ENCODE measurements at places on chromosomes 1 and 21.
A peak's percentile ranks its signal among the peaks of the same experiment; 100 is the strongest.

GRCh38 chr1:197965132-197965840 is 48.1 kb downstream of the LHX9 start:
- DNase-seq, result no peak

- DNase-seq, result no peak
These were observed 27.7 kb upstream of the VN1R5 start for GRCh38 chr1:247228133-247228532.

- no peak for DNase-seq
These were observed 23.8 kb upstream of the DIPK1A start for GRCh38 chr1:92985101-92985500.

- no peak for DNase-seq
These were observed 169.2 kb upstream of the SGIP1 start for GRCh38 chr1:66364578-66365391.

DNA sequence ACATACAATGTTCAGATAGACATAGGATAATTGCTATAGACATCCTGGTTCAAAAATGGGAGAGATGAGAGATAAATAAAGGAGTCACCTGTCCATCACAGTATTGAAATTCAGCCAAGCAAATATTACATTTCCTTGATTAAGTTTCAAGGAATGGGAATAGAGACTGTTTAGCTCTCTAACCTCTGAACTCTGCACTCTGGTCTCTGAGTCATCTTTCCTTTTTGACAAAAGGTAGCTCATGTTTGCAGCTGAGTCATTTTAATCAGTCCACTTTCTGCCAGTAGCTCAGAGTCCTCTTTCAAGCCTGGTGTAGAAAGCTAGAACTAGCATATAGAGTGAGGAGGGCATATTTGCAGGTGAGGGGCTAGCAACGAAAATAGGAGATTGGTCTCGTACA is 51.4 kb upstream of the GJA8 start:
- DNase-seq, result peak; percentile 9

GRCh38 chr21:17802572-17802971 is 16.6 kb downstream of the C21orf91 start:
- peak; percentile 52 for DNase-seq

GRCh38 chr1:160189649-160190625 is at the start of gene CASQ1:
Gene CASQ1 (plus strand): TSS chr1:160190575. CDS start chr1:160190752, 177 bp downstream.
- no peak for DNase-seq

Measured in kidney epithelial cell (primary cell).